ENCODE measurements at places on chromosomes 7 and 10.
A peak's percentile ranks its signal among the peaks of the same experiment; 100 is the strongest.

- DNase-seq = no peak
These were observed 155.3 kb downstream of the CAMK1D start for GRCh38 chr10:12504628-12505027.

- DNase-seq = no peak
These were observed 60.5 kb downstream of the PWWP2B start for GRCh38 chr10:132457328-132458070.

DNA sequence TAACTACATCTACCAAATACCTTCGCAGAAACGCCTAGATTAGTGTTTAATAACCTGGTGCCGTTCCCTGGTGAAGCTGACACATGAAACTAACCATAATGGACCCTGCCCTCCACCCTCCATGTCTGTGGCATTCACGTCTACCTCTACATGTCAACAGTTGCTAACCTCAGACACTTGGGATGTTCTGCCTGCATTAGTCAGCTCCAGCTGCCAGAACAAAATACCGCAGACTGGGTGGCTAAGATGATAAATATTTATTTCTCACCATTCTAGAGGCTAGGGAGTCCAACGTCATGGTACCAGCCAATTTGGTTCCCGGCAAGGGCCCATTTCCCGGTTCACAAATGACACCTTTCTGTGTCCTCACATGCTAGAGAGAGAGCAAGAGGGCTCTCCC lies 118.5 kb upstream of the CHST15 start:
- DNase-seq = peak; percentile 4

DNA sequence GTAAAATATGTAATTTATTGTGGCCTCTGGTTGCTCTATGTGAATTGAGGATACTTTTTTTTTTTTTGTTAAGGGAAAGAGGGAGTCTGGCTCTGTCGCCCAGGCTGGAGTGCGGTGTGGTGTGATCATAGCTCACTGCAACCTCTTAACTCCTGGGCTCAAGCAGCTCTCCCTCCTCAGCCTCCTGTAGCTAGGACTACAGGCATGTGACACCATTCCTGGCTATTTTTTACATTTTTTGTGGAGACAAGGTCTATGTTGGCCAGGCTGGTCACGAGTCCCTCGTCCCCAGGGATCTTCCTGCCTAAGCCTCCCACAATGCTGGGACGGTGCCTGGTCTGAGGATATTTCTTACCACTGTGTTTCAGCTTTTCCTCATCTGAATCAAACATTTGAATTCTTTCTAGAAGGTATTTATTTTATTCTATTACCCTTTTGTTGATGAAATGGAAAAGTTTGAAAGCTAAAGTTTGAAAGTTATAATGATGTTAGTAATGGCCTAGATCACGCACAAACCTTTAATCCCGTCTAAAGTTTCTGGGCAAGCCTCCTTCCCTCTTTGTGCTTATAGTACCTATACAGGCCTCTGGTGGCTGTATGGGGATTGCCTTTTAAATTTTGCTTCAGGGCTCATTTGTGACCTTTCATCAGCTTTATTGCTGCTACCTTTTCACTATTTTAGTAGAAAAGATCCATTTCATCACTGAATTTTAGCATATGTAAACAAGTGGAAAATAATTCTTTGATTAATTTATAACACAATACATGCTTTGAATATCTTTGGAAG lies 2.0 kb downstream of the IFRD1 start:
- DNase-seq = no peak

All from HS-5 (cell line).